CD8-positive, alpha-beta memory T cell (primary cell): ENCODE measurements at places on chromosomes 1 and 21. TPM values are rescaled to one million over a fixed set of nuclear protein-coding genes. Genes with fewer than 3 reads are reported as not detected.

DNA sequence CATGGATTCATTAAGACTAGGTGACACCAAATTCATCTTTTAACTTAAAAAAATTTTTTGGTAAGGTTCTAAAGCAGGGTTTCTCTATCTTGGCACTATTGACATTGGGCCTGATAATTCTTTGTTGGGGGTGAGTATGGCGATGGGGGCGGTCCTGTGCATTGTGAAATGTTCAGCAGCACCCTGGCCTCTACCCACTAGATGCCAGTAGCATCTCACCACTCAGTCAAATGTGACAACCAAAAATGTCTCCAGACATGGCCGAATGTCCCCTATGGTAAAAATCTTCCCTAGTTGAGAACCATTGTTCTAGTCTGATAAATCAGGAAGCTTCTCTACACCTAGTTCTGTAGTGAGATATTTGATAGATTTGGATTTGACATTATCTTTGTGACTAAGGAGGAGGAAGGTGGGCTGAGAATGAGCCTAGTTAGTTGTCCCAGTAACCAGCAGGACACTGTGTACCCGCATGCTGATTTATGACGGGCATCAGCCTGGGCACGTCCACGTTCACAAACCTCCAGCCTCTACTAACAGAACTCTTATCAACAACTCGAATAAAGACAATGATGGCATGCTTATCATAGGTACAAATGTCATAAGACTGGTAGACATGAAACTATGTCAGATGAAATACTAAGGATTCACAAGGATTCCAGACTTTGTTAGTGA is 104.6 kb downstream of the KCND3 start:
- no peak for DNase-seq

DNA sequence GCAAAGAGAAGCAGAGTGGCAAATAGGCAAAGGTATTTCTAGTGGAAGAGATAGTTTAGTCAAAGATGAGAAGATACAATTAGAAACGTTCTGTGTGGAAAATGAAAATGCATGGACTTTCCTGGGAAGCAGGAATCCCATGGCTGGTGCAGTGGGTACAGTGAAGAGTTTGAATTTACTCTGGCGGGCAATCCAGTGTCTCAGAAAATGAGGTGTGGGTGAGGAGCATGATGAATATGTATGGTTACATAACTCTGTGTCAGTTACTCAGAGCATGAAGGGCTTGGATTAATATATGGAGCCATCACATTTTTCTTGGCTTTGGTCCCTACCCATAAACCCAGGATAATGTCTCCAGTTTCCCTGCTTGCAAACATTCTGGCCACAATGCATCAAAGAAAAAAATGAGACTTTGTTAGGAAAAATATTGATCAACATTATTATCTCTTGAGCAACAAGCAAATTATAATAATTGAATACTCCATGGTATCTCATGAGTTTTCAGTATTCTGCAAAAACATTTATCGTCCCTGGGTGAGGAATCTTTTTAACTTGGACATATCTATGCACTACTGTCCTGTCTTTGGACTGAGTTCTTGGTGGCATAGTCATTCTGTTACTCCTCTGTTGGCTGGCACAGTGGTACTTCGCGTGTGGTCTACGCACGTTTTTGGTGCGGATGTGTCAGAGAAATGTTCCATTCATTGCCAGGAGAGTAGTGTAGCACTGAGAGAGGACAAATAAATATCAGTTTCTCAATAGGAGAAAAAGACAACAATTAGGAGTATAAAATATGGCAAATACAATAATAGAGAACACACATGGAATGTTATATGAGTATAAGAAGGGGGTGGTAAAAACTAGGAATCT is 173.7 kb upstream of the C1orf105 start:
- no peak for DNase-seq

GRCh38 chr1:36133484-36133883 is 8.5 kb upstream of the COL8A2 start:
- no peak for DNase-seq

DNA sequence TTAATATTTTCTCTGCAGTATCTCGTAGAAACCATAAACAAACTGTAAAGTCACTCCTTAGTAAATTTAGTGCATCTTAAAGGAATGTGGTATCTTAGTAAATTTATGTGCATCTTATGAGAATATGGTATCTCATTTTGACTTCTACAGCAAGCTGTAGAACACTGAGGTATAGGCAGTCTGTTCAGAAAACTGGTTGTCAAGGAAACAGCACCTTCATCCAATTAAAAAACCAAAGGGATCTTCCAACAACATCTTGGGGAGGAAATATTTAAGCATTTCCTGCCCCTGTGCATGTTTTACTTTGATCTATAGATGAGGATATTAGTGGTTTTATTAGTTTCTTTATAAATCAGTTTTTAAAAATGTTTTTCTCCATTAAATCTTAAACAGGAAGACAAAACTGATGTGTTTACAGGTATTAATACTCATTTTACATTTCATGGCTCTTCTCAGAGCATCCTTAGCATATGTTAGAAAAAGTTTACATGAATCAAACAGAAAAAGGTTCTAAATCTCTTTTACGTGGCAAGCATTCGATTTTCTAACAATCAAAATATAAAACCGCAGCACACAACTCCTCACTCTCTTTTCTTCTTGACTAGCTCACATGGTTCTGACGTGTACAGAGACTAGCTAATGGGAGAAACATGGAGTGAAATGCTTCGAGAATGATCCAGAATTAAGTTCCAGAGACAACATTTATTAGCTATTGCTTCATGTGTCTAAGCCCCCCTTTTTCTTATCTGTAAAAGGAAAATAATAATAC is 668.8 kb downstream of the PTPRC start:
- no peak for DNase-seq

DNA sequence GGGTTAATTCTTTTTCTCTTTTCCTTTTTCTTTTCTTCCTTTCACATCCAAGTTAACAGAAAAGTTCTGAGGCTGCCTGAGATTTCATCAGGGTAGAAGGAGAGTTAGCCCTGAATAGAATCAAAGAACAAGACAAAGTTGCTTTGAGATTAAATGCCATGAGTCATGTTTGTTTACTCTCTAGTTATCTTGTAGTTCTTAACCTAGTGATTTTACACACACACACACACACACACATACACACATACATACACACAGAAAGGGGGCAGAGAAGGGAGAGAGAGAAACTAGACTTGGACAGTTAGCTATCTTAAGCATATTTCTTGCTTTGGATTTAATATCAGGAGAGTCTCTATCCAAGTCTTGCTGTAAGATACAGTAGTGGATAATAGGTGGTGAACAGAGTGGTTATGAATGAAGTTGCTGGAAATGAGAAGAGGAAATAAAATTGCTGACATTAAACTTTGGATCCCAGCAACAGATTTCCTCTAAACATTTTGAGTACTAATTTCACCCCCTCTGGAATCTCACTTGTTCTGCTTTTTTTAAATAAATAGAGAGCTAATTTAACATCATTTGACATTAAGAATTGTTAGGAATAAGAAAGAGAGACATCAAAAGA is 19.9 kb downstream of the PLA2G4A start:
- DNase-seq = no peak

Gene LCE2C
- not detected for total RNA-seq

Gene DNAH14
- not detected for total RNA-seq

Gene CYP2J2
- total RNA-seq = 0.70 TPM

Gene GUCA2A
- not detected for total RNA-seq
